Sigmoid colon (tissue), 7 donors: ENCODE measurements at places on chromosomes 12 and 14. TPM values are rescaled to one million over a fixed set of nuclear protein-coding genes. Genes with fewer than 3 reads are reported as not detected.

DNA sequence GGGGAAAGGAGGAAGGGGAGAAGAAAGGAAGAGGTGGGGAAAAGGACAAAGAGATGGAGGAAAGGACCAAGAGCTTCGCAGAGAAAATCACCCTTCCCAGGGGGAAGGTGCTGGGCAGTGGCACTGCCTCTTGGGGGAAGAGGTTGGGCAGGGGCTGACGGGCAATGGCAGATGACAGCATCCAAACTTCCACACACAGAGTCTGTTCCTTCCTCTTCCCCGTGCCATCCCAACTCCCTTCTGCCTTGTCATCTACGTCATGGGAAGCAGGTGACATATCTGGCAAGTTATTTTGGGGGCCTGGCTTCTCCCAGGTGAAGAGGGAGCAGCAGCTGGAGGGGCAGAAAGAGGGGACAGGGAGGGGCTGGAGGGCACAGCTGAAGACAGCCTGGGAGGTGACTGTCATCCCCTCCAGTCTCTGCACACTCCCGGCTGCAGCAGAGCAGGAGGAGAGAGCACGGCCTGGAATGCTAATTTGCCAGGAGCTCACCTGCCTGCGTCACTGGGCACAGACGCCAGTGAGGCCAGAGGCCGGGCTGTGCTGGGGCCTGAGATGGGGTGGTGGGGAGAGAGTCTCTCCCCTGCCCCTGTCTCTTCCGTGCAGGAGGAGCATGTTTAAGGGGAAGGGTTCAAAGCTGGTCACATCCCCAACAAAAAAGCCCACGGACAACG lies 43.9 kb upstream of the IQSEC3 start:
- no peaks in the 10 kb centered on the region for H3K27me3 ChIP-seq
- H3K4me3 ChIP-seq, result no peak overlapping the region
- H3K27ac ChIP-seq, result no peak overlapping the region
- no peak for DNase-seq
- peaks cover 17% of the 10 kb centered on the region for H3K36me3 ChIP-seq

- H3K4me1 ChIP-seq, result peaks cover 10% of the 10 kb centered on the region
- no peak for DNase-seq
- no peak overlapping the region for H3K27ac ChIP-seq
- no peaks in the 10 kb centered on the region for H3K27me3 ChIP-seq
- no peaks in the 10 kb centered on the region for H3K36me3 ChIP-seq
Measured at GRCh38 chr12:95646781-95647190, 95.5 kb upstream of the USP44 start.

- H3K27ac ChIP-seq, result no peak overlapping the region
- no peaks in the 10 kb centered on the region for H3K4me1 ChIP-seq
- no peak for DNase-seq
Measured at GRCh38 chr14:89098254-89098653, 273.8 kb downstream of the TTC8 start.

DNA sequence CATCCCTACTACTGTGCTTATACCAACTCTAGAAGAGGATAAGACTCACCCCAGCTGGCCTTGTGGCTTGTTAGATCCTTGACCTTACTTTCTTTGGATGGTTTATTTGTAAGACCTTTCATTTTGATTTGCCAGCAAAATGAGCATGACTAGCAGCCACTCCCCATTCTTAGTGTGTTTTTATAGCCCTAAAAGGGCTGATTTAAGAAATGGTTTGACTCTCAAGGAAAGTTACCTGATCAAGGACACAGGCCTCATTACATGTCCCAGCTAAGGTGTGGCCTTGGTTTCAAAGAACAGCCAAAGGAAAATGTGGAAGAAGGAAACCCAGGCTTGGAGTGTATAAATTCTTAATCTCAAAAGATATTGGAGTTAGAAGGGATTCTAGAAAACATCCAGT lies 41.4 kb downstream of the SLC17A8 start:
- no peak overlapping the region for H3K4me3 ChIP-seq
- no peaks in the 10 kb centered on the region for H3K36me3 ChIP-seq
- H3K4me1 ChIP-seq, result peaks cover 15% of the 10 kb centered on the region

DNA sequence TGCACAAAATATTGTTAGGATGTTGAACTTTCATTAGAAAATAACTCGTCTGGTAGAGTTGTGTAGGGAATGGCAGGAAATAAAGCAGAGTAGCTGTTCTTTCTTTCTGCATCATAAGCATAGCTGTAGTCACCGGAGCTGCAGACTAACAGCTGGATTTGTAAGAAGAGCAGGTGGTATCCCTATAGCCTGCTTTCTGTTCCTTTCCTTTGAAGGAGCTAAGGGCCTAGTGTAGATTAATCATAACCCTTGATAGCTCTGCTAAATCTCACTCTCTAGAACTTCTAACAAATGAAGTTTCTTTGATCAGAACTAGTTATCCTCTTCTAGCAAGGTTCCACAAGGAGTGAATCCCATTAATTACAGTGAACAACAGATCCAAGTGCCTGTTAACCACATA lies 3.5 kb downstream of the LMO3 start:
- DNase-seq, result no peak
- peak overlapping the region; percentile 91 for H3K27ac ChIP-seq
- no peaks in the 10 kb centered on the region for H3K27me3 ChIP-seq
- H3K4me3 ChIP-seq, result peak overlapping the region; percentile 61
- H3K4me1 ChIP-seq, result no peaks in the 10 kb centered on the region

- H3K36me3 ChIP-seq, result no peaks in the 10 kb centered on the region
- DNase-seq, result no peak
- no peaks in the 10 kb centered on the region for H3K4me1 ChIP-seq
- no peak overlapping the region for H3K27ac ChIP-seq
- no peaks in the 10 kb centered on the region for H3K27me3 ChIP-seq
- no peak overlapping the region for H3K4me3 ChIP-seq
Measured at GRCh38 chr12:105552056-105552455, 221.6 kb downstream of the C12orf75 start.

- H3K27ac ChIP-seq, result no peak overlapping the region
- no peak for DNase-seq
- peaks cover 66% of the 10 kb centered on the region for H3K36me3 ChIP-seq
- H3K4me1 ChIP-seq, result no peaks in the 10 kb centered on the region
Measured at GRCh38 chr12:6863033-6863432, 4.3 kb upstream of the TPI1 start.

DNA sequence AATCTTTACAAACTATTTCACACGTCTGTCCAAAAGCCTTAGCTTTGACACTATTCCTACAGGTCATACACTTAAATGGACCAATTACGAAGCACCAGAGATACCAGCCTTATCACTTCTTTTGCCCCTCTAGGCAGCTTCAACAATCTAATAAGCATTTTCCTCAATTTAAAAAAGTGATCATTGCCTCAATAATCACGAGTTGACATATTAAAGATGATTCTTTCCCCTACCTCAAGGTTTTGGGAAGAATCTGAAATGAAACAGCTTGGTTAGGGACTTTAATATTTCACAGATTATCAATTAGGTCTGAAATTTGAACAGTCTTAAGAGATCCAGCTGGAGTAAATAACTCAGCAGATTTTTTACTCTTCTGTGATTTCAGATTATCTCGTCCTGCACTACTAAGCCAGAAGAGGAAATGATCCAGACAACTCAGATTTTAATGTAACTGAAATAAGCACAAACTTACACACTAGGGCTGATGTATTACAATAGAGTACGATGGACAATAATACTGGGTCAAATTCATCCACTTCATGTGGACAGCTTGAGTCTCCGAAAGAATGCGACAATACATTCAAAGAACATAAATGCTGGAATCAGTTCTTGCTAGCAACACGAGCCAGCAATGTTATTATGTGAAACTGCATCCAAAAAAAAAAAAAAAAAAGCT lies 15.9 kb downstream of the UBE2N start:
- no peaks in the 10 kb centered on the region for H3K36me3 ChIP-seq
- H3K27me3 ChIP-seq, result no peaks in the 10 kb centered on the region
- no peak for DNase-seq
- H3K4me1 ChIP-seq, result peaks cover 86% of the 10 kb centered on the region
- no peak overlapping the region for H3K4me3 ChIP-seq

GRCh38 chr12:503111-503761 lies 43.5 kb downstream of the B4GALNT3 start:
- DNase-seq, result no peak
- no peaks in the 10 kb centered on the region for H3K36me3 ChIP-seq
- no peaks in the 10 kb centered on the region for H3K4me1 ChIP-seq
- no peaks in the 10 kb centered on the region for H3K27me3 ChIP-seq
- no peak overlapping the region for H3K27ac ChIP-seq

- H3K27me3 ChIP-seq, result no peaks in the 10 kb centered on the region
- no peaks in the 10 kb centered on the region for H3K4me1 ChIP-seq
- no peak for DNase-seq
- H3K4me3 ChIP-seq, result no peak overlapping the region
- no peak overlapping the region for H3K27ac ChIP-seq
- no peaks in the 10 kb centered on the region for H3K36me3 ChIP-seq
Measured at GRCh38 chr14:72636094-72636493, 257.8 kb downstream of the DPF3 start.

GRCh38 chr12:31785318-31785717 lies 56.5 kb upstream of the AMN1 start:
- H3K27me3 ChIP-seq, result no peaks in the 10 kb centered on the region
- no peaks in the 10 kb centered on the region for H3K4me1 ChIP-seq
- DNase-seq, result no peak
- H3K27ac ChIP-seq, result no peak overlapping the region
- H3K36me3 ChIP-seq, result no peaks in the 10 kb centered on the region

- peak; percentile 87 for DNase-seq
- no peaks in the 10 kb centered on the region for H3K4me1 ChIP-seq
- H3K4me3 ChIP-seq, result peak overlapping the region; percentile 17
- H3K36me3 ChIP-seq, result no peaks in the 10 kb centered on the region
Measured at GRCh38 chr14:33938131-33938949, 12.5 kb downstream of the EGLN3 start.

DNA sequence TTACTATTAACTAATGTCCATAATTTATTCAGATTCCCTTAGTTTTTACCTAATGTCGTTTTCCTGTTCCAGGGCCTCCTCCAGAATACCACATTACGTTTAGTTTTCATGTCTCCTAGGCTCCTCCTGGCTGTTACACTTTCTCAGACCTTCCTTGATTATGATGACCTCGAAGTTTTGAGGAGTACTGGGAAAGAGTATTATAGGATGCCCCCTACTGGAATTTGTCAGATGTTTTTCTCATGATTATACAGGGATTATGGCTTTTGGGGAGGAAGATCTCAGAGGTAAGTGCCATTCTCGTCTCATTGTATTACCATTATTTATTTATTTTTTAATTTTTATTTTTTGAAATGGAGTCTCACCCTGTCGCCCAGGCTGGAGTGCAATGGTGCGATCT lies 17.7 kb upstream of the C1S start:
- H3K27ac ChIP-seq, result no peak overlapping the region
- H3K36me3 ChIP-seq, result no peaks in the 10 kb centered on the region

DNA sequence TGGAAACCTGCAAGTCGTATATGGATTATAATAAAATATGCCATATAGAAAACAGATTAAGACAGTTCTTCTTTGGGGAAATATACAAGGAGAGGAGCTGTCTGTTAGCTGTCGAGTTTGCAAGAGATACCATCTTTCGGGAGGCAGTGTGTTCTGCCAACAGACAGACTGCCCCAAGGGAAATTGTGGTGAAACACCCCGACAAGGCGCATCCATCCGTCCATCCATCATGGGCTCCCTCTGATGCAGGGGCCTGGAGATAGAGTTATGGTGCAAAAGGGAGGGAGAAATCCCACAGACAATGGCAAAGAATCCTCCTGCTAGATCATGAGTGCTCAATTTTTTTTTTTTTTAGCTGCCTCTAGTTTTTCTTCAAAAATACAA lies 156.3 kb downstream of the DPF3 start:
- no peaks in the 10 kb centered on the region for H3K36me3 ChIP-seq
- H3K4me1 ChIP-seq, result no peaks in the 10 kb centered on the region
- H3K27ac ChIP-seq, result no peak overlapping the region
- H3K4me3 ChIP-seq, result no peak overlapping the region

GRCh38 chr12:62686938-62687337 lies 220.3 kb downstream of the MON2 start:
- no peaks in the 10 kb centered on the region for H3K36me3 ChIP-seq
- no peak overlapping the region for H3K4me3 ChIP-seq
- no peak for DNase-seq
- H3K27ac ChIP-seq, result no peak overlapping the region
- peaks cover 10% of the 10 kb centered on the region for H3K4me1 ChIP-seq
- H3K27me3 ChIP-seq, result no peaks in the 10 kb centered on the region

- H3K4me3 ChIP-seq, result no peak overlapping the region
- DNase-seq, result no peak
- no peak overlapping the region for H3K27ac ChIP-seq
- no peaks in the 10 kb centered on the region for H3K27me3 ChIP-seq
- no peaks in the 10 kb centered on the region for H3K36me3 ChIP-seq
- no peaks in the 10 kb centered on the region for H3K4me1 ChIP-seq
Measured at GRCh38 chr14:39015360-39015961, 87.6 kb downstream of the SEC23A start.

GRCh38 chr12:68198507-68199086 lies 27.0 kb downstream of the IL26 start:
- H3K4me3 ChIP-seq, result no peak overlapping the region
- H3K36me3 ChIP-seq, result no peaks in the 10 kb centered on the region
- no peaks in the 10 kb centered on the region for H3K4me1 ChIP-seq
- no peak overlapping the region for H3K27ac ChIP-seq

DNA sequence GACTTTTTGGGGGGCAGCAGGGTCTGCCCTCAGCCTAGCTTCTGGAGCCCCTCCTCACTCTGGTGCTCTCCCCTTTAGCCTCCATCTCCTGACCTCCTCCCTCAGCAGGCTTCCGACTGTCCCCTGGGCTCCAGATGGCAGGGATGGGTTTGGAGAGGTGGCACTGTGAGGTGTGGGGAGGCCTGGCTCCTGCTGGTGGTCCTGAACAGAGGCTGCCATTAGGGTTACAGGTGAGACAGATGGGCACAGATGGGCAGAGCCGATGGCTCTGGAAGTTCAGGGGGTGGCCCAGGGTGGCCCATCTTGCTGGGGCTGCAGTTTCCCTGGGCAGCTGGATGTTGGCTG lies 68.5 kb upstream of the BEGAIN start:
- no peaks in the 10 kb centered on the region for H3K36me3 ChIP-seq
- peaks cover 35% of the 10 kb centered on the region for H3K27me3 ChIP-seq
- no peak for DNase-seq
- H3K27ac ChIP-seq, result no peak overlapping the region
- H3K4me1 ChIP-seq, result peaks cover under 1% of the 10 kb centered on the region

GPR84 gene
- 0.54 TPM for total RNA-seq

PRR4 gene
- total RNA-seq, result 0.68 TPM

APOLD1 gene
- total RNA-seq, result 13.9 TPM

KRT78 gene
- total RNA-seq, result not detected

TAS2R31 gene
- total RNA-seq, result 3.9 TPM

RPGRIP1 gene
- total RNA-seq, result not detected

PTPRR gene
- 3.2 TPM for total RNA-seq

C12orf54 gene
- total RNA-seq, result not detected

VWF gene
- total RNA-seq, result 98.0 TPM

MAP3K9 gene
- total RNA-seq, result 0.55 TPM

GPR137C gene
- 0.55 TPM for total RNA-seq

LUM gene
- 363 TPM for total RNA-seq

FOXN4 gene
- total RNA-seq, result 1.9 TPM
